ENCODE measurements at places on chromosomes 6 and 20.

DNA sequence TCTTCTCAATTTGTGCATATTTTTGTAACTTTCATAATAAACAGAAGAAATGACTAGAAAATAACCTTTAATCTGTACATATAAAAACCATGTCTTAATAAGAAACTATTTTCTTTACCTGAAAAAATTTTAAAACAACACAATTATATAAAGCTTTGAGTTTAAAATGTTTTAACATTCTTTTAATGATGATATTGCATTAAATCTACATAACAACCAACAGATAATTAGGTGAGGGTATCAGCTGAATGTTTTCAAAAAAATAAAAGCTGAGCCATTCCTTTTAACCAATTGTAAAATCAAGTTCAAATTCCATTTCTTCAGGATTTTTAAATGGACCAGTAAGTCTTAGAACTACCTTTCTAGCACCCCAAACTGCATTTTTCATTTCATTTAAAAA lies 1185.0 kb upstream of the CITED2 start:
- no peak for DNase-seq

DNA sequence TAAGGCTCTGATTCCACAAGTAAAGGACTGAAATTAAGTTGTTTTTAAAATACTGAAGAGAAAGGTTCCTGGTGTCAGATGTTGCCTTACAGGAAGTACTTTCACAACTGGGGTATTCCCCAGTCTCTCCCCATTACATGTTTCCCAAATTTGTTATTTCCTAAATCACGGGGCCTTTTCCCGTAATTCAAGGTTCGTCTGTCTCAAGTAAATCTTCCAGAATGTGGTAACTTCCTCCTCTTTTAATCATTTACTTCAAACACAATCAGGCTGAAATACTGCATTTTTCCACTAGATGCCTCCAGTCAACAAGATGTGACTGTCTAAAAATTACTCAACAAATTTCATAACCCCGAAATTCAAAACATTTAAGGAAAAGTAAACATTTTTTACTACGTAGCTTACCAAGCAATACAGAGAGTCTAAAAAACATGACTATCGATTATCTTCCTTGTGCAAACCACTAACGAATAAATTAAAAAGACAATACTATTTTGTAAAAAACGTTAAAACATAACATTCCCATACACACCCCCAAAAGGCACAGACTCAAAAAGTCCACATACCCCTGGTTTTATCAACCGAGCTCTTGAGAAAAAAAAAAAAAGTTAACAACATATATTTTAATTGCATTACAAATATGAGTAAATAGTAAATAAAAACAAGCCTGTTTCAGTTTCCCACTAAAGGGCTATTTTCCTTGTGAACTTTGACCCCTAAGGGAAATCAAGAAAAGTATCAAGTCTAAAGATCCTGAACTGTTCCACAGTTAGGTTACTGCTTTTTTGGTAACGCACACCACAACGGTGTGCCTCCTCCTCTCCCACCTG lies 1.7 kb downstream of the SOD2 start:
- DNase-seq, result peak; percentile 32

GRCh38 chr20:34562641-34563040 lies 4.1 kb downstream of the MAP1LC3A start:
- DNase-seq, result no peak

DNA sequence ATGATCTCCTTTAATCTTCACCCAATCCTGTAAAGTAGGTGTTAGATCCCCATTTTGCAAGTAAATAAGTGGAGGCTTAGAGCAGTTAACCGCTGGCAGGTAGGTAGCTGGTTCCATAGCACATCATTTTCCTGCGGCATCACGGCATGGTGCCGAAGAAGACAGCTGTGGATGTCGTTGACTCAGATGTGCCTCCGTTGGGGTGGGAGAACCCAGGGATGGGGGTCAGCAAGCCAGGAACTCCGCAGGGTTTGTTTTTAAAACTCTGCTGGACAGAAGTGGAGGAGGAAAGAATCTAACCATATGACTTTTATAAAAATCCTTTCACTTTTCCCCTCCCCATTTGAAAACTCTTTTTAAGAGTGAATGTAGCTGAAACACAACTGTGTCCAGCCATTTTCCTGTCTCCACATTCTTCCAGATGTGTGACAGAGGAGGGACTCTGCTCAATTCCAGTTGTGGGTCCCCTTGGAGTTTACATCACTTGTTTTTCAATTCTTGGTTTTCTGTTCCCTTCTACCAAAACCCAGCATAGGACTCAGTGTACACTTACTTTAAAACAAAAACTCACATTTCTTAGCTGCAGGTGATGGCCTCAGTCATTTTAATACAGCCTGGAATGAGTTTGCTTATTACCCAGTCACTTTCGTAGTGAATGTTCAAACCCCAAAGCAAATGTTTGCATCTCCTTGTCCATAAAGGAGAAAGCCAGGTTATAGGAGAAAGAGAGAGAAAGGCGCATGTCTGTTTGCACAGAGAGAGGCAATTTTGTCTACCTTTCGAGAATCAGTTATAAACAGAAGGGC lies 27.6 kb upstream of the PI16 start:
- no peak for DNase-seq

DNA sequence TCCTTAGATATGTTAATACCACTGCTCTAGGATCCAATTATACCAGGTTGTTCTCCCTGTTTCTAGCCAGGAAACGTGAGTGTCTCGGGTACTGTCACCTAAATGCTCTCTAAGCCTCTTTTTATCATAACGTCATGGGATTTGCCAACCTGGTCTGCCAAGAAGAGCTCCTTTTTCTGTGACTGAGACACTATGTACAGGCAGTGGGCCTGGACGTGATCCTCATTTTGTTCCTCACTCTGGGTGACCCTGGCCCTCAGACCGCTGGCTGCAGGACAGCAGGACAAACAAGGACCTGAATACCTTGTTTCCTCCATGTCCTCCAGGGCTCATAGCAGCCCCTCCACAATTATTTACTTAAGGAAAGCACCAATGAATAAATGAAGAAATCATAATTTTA lies 69.1 kb downstream of the CD164 start:
- no peak for DNase-seq

DNA sequence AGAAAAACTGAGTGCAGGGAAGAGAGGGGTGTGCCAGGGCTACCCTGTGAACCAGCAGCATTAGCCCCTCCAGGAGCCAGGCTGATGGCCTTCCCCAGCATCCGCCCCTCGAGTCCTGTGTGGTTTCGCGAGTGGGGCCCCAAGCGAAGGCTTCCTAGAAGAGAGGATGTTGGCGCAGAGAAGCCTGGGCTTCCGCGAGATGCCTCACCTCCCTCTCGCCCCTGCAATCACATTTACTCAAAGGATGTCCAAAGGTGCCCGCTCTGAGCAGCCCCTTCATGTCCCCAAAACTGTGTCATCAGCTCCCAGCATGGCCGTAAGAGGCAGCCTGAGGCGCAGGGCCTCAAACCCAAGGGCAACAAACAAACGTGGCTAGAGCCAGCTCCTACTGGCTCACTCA lies 111.7 kb downstream of the PREX1 start:
- no peak for DNase-seq

DNA sequence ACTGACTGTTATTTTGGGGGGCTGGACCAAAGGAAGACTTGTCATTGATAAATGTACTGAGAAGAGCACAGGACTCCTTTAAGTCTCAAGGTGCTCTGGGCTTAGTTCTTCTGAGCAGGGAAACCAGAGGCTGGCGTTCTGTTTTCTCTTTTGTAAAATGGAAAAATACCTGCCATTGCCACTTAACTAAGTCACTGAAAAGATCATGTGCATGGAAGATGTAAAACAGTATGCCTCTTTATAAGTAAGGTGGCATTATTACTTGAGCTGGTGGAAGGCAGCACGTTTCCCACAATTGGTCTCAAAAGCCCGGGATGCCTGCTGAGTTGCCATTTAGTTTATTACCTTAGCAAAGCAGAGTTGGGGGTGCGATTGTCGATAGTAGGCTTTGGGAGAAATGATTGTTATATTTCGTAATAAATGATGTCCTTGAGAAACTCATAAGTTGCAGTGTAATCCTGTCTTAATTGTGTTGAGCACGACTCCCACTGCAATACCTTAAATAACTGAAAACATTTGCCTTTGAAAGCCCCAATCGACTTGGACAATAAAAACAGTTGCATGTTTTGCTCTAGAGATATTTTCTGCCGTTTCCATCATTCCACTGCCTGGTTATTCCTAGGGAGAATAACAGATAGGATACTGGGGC lies 3.6 kb downstream of the JARID2 start:
- DNase-seq, result no peak

- no peak for DNase-seq
Measured at GRCh38 chr20:35901678-35902544, 52.4 kb downstream of the SCAND1 start.

DNA sequence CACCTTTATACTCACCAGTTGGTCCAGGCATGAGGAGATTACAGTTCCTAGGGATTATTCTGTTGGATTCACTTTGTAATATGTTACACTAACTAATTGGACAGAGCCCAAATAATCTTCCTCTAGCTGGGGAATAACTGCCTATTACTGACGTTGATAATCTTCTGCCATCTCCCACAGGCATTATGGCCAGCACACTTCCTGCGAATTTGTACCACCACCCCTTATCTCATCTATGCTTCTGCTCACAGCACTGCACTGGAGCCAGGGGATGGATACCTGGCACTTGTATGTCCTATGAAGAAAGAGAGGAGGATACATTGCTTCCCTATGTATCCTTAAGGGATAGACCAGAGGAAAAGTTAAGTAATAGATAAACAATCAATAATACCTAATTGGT lies 494.8 kb upstream of the MAN1A1 start:
- DNase-seq, result no peak

- no peak for DNase-seq
Measured at GRCh38 chr20:20971810-20972209, 134.3 kb downstream of the LINC00237 start.

GRCh38 chr6:141403827-141404226 lies 728.9 kb upstream of the GJE1 start:
- DNase-seq, result no peak

GRCh38 chr6:121441477-121441876 lies 6.0 kb downstream of the GJA1 start:
- DNase-seq, result no peak

- no peak for DNase-seq
Measured at GRCh38 chr6:50936277-50936681, 117.6 kb downstream of the TFAP2B start.

DNA sequence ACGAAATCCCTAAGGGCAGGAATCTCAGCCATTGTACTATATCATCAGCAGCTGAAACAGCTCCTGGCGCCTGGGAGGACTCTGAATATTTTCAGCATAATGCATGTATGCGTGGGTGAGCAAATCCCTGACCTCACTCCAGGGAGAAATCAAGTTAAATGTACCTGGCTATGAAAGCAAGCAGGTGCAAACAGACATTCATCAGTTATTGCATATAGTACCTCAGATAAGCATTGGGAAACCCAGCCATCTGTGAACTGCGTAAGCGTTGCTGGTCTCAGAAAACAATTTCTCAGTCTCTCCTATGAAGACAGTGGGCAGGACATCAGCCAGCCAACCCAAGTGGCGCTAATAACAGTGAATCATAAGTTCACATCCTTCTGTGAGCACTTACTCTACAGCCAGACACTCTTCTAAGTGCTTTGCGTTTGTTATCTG lies 622.6 kb downstream of the EPM2A start:
- DNase-seq, result no peak

DNA sequence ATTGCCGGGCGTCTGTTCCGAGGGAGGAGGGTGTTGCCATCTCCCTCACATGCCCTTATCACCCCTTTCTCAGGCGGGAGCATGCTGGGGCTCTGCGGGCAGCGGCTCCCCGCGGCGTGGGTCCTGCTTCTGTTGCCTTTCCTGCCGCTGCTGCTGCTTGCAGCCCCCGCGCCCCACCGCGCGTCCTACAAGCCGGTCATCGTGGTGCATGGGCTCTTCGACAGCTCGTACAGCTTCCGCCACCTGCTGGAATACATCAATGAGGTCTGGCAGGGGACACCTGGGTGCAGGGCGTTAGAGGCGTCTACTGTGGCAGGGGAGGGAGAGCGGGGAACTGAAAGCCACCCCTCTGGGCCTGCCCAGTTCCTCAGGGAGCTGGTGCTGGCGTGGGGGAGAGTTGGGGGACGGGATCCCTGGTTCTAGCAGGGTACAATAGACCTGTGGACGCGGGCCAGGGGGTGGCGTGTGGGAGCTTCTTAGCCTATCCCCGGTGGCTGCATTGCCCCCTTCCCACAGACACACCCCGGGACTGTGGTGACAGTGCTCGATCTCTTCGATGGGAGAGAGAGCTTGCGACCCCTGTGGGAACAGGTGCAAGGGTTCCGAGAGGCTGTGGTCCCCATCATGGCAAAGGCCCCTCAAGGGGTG lies 697 bp downstream of the PPT2 start:
- DNase-seq, result peak; percentile 88

DNA sequence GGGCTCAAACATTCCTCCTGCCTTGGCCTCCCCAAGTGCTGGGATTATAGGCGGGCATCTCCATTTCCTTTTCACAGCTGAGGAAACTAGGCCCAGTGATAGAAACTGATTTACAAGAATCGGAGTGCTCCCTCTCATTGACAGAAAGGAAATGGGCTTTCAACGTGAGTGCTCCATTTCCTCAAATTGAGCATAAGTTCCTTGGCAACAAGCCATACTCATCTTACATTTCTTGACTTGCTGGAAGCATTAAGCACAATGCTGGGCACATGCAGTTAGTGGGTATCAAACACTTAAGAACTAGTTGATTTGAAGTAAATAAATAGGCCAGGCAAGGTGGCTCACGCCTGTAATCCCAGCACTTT lies 54.7 kb downstream of the FGD2 start:
- DNase-seq, result no peak

GRCh38 chr6:51007237-51007636 lies 188.6 kb downstream of the TFAP2B start:
- no peak for DNase-seq
